HEK293T (cell line): ENCODE measurements at places on chromosomes 11 and 22.

GRCh38 chr11:75867778-75868374 is 52.9 kb downstream of the UVRAG start:
- DNase-seq = peak; percentile 35

GRCh38 chr22:46739094-46739870 is 1.2 kb upstream of the CERK start:
- DNase-seq = no peak

DNA sequence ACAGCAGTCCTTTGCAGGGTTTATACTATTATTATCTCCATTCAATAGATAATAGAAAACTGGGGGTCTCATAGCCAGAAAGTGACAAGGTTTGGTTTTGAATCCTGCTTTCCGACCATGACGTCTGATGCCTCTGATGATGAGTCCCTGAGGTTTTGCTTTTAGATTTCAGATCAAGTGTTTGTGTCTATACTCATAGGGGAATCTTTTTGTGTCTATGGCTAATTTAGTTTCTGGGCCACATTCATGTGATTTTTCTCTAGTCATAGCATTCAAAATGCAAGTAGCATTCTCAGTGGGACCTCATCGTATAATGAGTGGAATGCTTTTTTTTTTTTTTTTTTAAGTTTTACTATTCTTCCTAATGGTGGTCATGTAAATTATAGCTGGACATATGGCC is 72.9 kb downstream of the TNRC6B start:
- DNase-seq = no peak

DNA sequence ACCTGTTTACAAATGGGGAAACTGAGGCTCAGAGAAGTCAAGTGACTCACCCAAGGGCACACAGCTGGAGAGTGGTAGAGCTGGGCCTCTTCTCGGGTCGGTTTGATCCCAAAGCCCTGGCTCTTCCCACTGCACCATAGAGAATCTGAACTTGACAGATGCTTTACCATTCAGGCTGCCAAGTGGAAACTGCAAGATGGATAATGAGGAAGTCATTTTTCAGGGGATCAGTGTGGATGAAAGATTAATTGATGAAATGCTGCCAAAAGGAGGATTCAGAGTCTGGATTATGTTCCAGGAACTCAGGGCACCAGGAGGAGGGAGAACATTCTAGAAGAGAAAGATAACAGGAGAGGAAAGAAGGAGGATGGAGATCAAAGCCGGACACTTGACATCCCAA is 185.9 kb upstream of the ZBED5 start:
- no peak for DNase-seq

DNA sequence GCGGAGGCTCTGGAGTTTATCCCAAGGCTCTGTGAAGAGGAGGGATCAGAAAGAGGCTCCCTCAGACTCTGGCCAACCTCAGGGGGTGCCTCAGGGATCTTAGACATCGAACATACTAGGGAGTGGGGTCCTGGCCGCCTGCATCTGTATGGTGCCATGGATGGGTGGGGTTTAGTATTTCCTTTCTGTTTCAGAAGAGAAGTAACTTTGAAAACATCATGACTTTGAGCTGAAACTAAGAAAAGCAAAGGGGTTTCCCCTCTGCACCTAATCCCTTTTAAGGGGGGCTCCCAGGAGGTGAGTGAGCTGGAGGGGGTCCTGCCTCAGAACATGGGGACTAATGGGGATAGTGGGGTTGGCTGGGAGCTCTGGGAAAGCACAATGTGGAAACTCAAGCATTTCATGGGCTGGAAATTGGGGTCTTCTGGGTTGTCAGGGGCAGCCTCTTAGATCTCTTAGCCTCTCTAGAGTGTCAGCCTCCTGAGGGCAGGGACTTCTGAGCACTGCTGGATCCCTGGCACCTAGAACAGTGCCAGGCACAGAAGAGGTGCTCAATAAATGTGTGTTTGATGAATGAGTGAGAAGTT is 11.8 kb upstream of the SSTR3 start:
- DNase-seq = no peak

GRCh38 chr11:111797145-111797581 is 31.0 kb upstream of the PPP2R1B start:
- no peak for DNase-seq

- peak; percentile 60 for DNase-seq
Measured at GRCh38 chr22:23565305-23565914, 14.7 kb downstream of the IGLL1 start.

- DNase-seq = no peak
Measured at GRCh38 chr11:69914286-69915150, 95.3 kb upstream of the FGF3 start.

DNA sequence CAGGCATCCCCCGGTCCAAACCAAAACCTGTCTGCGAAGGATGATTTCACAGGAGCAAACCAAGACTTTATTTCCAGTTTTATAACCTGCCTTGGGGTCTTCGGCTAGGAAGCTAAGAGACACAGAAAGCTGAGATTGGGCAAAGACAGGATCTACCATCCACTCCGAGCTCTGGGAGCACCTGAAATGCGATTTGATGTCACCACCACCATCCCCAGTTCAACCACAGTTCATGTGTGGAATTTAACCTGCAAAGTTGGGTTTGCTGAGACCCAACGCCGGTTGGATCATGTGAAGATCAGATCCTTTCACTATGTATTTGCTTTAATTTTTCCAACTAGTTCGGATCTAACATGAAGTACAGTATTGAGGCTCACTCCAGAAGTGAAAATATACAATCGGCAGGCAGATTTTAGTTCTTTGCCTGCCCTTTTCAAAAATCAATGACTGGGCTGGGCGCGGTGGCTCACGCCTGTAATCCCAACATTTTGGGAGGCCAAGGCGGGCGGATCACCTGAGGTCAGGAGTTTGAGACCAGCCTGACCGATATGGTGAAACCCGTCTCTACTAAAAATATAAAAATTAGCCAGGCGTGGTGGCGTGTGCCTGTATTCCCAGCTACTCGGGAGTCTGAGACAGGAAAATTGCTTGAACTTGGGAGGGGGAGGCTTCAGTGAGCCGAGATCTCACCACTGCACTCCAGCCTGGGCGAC is 1.4 kb upstream of the C11orf24 start:
- no peak for DNase-seq

GRCh38 chr11:111792955-111793500 is 26.8 kb upstream of the PPP2R1B start:
- no peak for DNase-seq
